ENCODE measurements at places on chromosomes 3 and 15.
A peak's percentile ranks its signal among the peaks of the same experiment; 100 is the strongest.

- no peak for DNase-seq
Observed at GRCh38 chr3:120172070-120172469, 77.8 kb upstream of the GSK3B start.

DNA sequence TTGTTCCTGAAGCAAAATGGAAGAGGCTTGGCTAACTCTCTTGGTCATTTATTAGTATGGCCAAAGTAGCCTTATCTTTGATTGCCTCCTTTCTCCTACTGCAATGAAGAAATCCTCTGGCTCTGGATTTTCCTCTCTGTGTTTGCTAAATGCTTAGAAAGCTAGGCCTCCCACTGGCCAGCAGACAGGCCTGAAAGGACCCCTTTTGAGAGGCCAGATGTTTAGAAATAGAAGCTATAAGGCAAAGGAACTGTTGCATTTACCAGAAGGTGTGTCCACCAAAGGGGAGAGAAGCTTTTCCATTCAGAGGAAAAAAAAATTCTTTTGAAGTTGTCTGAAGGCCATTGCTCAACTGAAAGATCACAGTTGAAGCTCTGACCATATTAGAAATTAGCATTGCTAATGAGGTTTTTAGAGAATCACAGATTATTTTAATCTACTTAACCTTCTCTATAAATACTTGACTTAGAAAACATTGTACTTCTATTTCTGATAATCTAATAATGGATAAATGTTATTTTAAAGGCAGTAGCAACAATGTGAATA lies 160.8 kb downstream of the SYNPR start:
- no peak for DNase-seq

DNA sequence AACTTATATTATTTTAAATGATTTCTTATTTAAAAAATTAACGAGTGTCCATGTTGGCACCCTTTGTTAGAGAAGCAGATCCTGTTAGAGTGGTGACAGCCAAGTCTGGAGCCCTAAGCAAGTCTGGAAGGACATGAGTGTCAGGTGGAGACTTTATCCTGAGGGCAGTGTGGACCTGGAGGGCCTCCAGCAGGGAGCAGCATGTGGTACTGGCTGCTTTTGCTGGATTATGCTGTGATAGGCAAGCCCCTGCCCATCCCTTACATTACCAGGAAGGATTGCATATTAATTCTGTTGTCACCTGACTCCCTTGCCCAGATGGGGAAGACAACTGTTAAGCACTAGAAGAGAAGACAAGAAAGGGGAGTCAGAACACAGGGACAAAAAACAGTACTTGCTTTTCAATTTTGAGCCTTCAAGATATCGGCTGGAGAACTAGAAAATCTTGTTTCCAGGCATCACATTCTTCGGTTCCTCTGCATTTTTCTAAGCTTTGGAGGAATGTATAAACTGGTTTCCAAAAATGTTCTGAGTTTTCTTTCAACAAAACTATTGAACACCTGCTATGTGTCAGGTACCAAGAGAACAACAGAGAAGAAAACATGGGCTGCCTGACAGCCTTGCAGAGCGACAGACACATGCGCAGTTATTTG lies 22.7 kb downstream of the ZNF860 start:
- no peak for DNase-seq

- no peak for DNase-seq
Observed at GRCh38 chr3:86654806-86655460, 336.0 kb downstream of the VGLL3 start.

DNA sequence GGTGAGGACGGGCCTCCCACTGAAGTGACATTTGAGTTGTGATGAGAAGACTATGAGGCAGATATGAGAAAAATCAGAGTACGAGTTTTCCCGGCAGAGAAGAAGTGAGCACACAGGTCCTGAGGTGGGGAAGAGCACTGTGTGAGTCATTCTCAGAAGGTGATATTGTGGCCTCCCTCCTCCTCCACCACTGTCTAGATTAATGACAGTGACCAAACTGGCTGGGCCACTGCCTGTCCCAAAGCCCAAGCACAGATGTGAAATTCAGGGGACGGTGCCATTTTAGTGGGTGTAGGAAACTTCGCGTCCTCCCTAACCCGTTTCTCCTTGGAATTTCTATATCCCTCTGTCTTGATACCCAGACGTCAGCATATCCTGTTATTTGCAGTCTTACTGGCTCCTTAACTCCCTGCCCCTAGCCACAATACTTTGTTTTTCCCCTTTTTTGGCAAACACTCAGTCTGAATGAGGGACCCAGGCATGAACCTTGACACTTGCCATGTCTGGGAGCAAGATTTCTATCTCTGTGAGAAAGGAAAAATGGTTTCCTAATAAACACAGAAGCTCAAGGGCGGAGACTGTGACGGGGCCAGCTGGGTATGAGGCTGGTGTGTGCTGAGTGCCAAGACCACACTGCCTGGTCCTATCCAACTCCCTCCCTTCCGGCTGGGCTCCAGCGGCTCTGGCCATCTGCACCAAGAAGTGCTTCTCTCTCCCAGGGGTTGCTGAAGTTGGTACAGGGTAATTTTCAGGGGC lies 15.2 kb downstream of the PRICKLE2 start:
- DNase-seq: peak; percentile 56

DNA sequence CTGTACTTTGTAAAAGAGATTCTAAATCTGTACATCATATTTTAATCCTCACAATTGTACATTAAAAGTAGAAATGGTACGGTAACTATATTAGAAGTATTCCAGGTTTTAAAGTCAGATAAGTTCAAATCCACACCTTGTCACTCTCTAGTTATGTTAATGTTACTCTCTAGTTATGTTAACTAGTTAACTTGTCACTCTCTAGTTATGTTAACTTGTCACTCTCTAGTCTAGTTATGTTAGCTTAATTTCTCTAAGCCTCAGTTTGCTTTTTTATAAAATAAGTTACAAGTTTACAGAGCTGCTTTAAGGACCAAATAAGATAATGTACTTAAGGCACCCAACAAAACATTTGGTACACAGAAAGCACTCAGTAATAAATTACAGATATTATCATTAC lies 42.6 kb downstream of the ZNF280D start:
- DNase-seq: no peak

DNA sequence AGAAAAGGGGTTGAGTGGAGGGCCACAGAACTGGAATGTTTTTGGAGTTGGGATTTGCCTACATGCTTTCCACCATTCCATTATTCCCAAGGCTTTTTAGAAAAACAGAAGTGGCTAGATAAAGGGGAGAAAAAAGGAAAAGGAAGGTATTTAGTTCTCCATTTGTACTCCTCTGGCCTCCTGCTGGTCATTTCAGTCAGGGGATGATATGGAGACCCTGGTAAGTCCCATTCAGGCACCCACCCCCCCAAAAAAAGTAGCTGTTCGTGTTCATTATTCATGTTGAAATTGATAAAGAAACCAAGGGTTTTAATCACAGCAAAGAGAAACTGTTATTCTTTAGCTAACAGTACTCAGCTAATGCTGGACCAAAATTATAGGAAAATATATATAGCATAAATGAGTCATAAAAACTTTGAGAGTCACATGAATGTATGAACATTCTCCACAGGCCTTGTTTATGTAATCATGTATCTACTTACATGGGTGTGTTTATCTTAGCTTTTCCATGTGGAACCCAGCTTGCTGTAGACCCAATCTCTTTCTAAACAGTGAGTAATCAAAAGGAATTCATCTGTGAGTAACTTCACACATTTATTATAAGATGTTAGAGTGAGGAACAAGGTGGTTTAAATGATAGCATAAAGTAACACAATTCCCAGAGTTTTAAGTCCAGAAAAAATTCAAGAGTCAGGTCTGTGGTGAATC lies 167.2 kb downstream of the KCNMB2 start:
- no peak for DNase-seq

GRCh38 chr3:101744811-101745210 lies 20.4 kb downstream of the CEP97 start:
- no peak for DNase-seq

- no peak for DNase-seq
Observed at GRCh38 chr15:59169251-59169708, 37.4 kb upstream of the LDHAL6B start.

- no peak for DNase-seq
Observed at GRCh38 chr15:44782516-44782915, 46.2 kb downstream of the TRIM69 start.

DNA sequence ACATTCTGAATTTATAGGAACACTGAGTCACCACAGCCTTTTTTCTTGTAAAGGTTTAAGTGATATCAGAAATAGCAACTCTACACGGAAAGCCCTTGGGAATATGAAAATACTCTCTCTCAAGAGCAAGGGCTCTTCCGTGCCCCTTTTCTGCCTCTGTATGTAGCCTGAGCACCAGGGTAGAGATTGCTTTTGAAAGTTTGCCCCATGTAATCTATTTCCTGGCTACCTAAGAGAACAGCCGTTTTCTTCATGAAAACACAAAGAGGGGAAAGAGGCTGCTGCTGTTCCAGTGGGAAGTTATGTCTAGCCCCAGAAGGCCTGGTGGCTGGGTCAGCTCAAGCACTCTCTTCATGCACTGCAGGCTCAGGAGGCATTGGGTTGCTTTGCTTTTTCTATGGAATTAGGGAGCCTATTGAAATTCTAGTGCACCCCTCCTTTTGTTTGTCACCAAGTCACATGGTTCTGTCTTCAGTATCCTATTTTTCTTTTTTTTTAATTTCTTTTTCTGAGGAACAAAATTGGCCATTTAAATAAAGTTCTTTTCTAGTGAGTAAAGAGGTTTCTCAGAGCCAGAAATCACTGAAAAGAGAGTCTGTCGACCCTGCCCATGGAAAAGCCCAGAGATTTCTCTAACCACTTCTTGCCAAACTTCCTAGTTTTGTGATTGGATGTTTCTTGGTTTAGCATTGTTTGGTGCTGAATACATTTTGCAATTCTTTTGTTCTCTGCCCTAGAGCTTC lies 39.5 kb downstream of the TIGIT start:
- DNase-seq: no peak

- DNase-seq: no peak
Observed at GRCh38 chr15:31219221-31219620, 107.4 kb upstream of the KLF13 start.

DNA sequence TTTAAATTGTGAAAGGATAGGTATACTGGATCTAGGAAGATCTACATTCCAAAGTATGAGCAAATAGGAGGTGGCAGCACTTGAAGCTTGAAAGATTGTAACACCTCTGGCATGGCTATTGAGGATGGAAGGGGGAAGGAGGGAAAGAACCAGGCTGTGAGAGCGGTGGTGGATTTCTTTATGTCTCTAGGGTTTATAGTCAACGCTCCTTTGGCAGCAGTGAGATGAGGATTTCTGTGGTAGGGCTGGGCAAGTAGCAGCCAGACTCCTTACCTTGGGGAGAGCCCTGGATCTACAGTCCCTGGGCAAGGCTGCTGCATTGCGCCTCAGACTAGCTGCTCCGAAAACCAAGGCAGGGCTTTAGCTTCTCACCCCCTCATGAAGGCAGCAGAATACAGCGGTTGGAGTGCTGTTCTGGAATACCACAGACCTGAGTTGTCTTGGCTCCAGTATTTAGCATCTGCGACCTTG lies 53.2 kb downstream of the MEF2A start:
- DNase-seq: no peak

- DNase-seq: no peak
Observed at GRCh38 chr3:126850370-126851085, 132.4 kb upstream of the PLXNA1 start.

- no peak for DNase-seq
Observed at GRCh38 chr3:113805249-113805648, 33.3 kb upstream of the GRAMD1C start.

- no peak for DNase-seq
Observed at GRCh38 chr3:158991146-158991705, 189.4 kb downstream of the MFSD1 start.

DNA sequence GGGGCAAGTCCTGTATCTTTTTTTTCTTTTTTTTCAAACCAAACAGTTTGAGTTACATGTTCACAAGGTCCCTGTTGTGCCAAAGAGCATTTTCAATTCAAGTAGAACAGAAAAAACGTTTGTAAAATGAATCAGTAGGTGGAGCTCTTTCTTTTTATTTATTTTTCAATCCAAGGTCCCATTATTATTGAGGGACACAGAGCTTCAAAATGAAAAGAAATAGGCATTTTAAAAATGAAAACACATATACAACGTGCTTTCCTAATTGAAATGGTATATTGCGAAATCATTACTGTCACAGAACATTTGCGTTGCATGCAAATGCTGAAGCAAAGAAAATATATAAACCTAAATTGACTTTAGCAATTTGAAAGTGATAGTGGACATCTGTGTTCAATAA lies 711.0 kb downstream of the MECOM start:
- no peak for DNase-seq

GRCh38 chr15:47186075-47186474 lies 531.2 kb upstream of the SEMA6D start:
- no peak for DNase-seq

- no peak for DNase-seq
Observed at GRCh38 chr15:92001307-92001706, 147.8 kb downstream of the SLCO3A1 start.

DNA sequence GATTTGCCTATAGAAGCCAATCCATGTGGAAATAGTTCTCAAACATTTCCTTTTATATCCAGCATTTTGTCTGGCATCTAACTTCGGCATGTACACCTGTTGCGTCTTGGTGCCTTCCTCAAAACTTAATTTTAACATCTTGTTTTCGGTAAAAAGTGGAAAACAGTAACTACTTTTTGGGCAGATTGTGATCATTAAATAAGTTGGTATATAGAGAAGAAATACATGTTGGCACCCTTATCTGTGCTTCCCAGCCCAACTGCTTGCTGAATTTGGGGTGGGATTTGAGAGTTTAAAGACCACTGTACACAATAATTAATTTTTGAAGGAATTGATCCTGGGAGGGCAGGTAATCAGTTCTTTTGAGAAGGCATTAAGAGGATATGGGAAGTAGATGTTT lies 566.8 kb downstream of the PDCD6IP start:
- no peak for DNase-seq

- no peak for DNase-seq
Observed at GRCh38 chr15:97168704-97169475, 791.6 kb upstream of the ARRDC4 start.

DNA sequence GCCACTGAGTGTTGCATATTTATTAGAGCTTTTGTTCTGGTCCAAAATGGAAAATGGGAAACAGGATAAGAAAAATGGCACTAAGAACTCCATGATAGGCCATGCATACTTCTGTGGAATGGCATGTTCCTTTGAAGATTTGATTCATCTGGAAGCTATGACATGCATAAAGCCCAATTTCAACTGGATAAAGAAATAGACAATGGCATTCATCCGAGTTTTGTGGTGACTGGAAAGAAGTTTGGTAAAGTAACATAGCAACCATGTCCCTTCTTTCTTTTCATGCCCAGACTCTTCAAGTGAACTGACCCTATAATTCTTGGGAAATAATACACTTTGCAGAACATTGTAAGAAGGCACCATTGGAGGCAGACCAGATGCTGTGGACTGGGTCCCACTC lies 368.4 kb upstream of the IL12A start:
- DNase-seq: no peak

DNA sequence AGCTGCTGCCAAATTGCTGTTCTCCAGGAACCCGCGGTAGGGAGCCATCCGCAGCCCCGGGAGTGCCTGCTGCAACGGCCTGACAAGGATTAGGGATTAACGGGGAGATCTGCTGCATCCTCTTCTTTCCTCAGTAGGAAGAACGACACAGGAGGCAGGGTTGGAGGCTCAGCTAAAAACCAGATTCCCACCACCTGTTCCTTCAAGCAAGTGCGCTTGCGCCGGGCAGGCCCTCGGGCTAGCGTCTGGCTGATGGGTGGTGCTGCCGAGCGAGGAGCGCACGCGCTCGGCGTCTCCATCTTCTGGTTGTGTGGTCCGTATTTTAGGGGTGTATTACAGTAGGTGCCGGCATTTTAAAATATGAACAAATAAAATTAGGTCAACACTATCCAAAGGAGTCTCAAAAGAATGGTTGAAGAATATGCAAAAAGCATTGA lies 25.4 kb upstream of the SLC25A26 start:
- peak; percentile 66 for DNase-seq

- DNase-seq: no peak
Observed at GRCh38 chr3:41327718-41328117, 128.4 kb downstream of the CTNNB1 start.

GRCh38 chr15:94250801-94251200 lies 19.4 kb downstream of the MCTP2 start:
- no peak for DNase-seq
